ENCODE measurements at places on chromosomes 3 and 15. TPM values are rescaled to one million over a fixed set of nuclear protein-coding genes. Genes with fewer than 3 reads are reported as not detected.

ATP2B2 gene
- not detected for total RNA-seq

CELSR3 gene
- 8.1 TPM for total RNA-seq

ANXA2 gene
- 287 TPM for total RNA-seq

TGM4 gene
- total RNA-seq: not detected

CLDN18 gene
- total RNA-seq: not detected

MAGEF1 gene
- 5.4 TPM for total RNA-seq

SLC27A2 gene
- 6.2 TPM for total RNA-seq

Data from activated naive CD4-positive, alpha-beta T cell treated with anti-CD3 and anti-CD28 coated beads, Interleukin-2, amount 10 ng/mL, durations not matched to agents 5 hours and 36 hours (primary cell).